ENCODE measurements at places on chromosomes 4 and X.

GRCh38 chr4:56657818-56658217, 23.3 kb downstream of the HOPX start:
- DNase-seq: no peak

- no peak for DNase-seq
Observed at GRCh38 chr4:185071236-185071811, 53.0 kb downstream of the HELT start.

- no peak for DNase-seq
Observed at GRCh38 chrX:105150036-105150435, 70.5 kb downstream of the TEX13A start.

GRCh38 chrX:103585411-103586313, at the start of gene TCEAL4:
TSS of gene TCEAL4 (plus strand) at chrX:103585515. CDS start at chrX:103586676, 1,161 bp downstream.
- DNase-seq: peak; percentile 29

GRCh38 chrX:107674480-107675364, 46.4 kb downstream of the PRPS1 start:
- DNase-seq: peak; percentile 77

DNA sequence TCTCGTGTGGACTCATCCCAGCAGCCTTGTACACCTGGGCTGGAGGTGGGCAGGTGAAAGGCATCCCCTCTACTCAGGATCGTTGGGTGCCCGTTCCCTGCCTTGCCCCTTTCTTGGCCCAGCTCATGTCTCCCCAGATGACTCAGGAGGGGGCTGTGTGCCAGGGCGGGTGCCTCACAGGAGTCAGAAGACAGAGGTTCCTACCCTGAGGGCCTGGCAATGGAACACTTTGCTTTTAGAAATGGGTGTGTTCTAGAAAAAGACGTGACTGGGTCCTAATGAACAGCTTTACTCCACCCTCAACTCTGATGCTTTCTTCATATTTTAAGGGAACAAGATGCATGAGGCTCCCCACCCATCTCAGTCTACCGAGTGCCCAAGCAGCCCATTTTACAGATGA, 22.5 kb upstream of the TRIM2 start:
- DNase-seq: no peak

DNA sequence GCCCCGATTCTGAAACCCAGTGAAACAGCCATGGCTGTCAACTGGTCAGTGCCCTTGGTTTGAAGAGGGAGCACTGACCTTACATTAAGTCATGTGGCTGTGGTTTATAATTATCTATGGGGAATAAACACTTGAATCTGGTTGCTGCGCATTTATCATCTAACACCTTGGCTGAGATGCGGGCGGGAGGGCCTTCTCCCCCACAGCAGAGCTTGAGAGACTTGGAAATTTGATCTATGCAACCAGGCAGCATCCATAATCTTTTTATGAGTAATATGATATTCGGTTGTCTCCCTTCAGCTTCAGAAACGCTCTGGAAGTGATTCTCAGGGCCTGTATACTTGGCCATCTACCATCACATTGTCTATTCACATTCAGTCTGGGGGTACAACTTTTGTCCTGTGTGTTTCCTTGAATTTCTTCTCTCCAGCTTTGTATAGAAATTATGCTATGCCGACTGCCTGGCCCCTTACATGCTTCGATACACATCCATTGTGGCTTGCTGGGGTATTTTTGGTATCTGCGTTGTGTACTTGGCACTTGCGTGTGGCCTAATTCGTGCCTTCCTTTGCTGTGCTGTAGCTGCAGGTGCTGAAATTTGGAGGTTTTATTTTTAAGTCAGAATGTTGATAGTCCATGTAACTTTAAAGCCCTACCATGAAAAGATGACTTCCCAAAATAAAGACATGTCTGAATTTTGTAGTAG, 321.6 kb downstream of the ARHGAP10 start:
- no peak for DNase-seq

DNA sequence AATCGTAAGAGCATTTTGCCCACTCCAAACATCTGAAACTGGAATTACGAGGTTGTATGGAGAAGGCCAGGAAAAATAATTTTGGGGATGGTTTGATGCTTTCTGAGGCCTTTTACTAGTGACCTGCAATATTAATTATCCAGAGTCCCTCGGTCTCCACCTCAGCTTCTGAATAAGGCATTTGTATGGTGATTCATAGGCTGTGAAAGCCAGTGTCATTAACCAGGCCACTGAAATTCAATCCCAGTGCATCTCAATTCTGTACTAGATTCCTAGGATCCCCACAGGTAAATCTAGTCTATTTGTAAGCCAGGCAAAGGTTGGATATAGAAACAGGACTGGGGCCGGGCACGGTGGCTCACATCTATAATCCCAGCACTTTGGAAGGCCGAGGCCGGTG, 135.4 kb upstream of the RBPJ start:
- no peak for DNase-seq
